ENCODE measurements at places on chromosomes 12 and 14.
A peak's percentile ranks its signal among the peaks of the same experiment; 100 is the strongest.

GRCh38 chr12:122932207-122932606, 34.1 kb downstream of the ABCB9 start:
- DNase-seq: no peak

- DNase-seq: no peak
These were observed 81.6 kb downstream of the LMO3 start for GRCh38 chr12:16524378-16524777.

- DNase-seq: no peak
These were observed 1297.3 kb downstream of the AACS start for GRCh38 chr12:126362493-126362892.

DNA sequence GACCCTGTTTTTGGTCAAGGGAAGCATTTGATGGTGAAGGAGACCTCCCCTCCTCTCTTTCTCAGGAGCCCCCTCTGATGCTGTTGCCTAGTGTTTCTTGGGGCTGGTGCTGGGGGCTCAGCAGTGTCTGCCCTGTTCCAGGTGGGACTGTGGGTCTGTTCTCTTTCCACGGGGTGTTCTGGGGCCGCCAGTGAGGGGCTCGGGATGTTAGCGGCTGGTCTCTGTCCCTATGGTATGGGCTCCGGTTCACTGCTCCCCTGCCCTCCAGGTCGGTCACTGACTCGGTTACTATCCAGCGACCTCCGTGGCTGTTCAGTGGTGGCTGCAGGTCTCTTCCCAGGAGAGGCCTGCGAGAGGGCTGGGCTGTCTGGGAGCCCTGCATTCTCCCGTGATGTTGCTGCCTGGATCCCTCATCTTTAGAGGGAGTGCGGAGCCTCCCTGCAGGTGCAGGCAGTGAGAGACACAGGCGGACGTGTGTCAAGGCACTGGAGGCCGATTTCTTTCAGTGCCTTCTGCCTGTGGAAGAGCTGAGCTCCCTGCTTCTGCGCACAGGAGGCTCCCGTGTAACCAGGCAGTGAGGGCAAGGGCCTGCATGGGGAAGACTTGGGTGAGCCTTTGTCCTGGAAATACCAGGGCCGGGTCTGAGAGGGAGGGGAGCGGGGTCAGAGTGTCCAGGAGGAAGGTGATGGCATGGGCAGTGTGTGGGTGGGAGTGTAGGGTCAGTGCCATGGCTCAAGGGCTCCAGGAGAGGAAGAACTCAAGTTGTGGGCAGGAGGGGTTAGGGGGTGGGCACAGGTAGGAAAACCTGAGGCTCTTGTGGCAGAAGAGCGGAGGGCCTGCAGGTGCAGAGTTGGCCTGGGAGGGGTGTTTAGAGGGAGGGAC, 362.6 kb downstream of the TMEM121 start:
- no peak for DNase-seq

- no peak for DNase-seq
These were observed 52.1 kb downstream of the DERA start for GRCh38 chr12:15963271-15963670.

GRCh38 chr12:89702503-89702902, 6.1 kb downstream of the ATP2B1 start:
- no peak for DNase-seq

DNA sequence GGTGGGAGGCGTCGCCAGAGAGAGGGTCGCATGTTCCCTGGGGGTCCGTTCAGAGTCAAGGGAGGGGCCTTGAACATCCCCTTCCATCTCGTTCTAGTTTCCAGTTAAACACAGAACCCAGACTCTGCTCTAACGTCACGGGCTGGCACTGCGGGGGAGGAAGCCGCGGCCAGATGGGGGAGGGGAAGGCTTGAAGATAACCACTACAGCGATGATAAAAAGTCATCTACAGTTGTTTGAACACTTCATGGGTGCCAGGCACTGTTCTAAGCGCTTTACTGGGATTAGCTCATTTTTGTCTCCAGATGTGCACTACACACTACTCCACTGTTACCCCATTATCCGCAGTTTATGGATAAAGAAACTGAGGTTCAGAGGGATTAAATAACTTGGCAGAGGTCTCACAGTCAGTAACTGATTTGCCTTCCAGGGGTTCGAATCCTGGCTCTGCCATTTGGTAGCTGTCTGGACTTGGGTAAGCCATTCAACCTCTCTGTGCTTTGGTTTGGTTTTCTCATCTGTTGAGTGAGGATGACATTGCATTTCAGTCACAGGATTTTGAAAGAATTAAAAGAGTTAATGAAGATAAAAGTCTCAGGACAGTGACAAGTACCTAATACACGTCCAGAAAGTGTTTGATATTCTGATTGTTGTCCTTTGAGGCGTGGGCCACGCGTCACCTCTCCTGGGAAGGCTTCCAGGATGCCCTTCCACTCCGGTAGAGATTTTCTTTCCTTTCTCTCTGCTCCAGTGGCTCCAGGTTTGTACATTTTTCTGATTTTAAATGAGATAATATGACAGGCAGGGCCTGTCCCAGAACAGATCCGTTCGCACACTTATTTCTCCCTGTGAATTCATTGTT, 798 bp upstream of the RASAL1 start:
- no peak for DNase-seq

- no peak for DNase-seq
These were observed 96.8 kb downstream of the EP400 start for GRCh38 chr12:132046561-132046960.

- DNase-seq: no peak
These were observed 42.3 kb upstream of the MDM1 start for GRCh38 chr12:68374307-68374982.

DNA sequence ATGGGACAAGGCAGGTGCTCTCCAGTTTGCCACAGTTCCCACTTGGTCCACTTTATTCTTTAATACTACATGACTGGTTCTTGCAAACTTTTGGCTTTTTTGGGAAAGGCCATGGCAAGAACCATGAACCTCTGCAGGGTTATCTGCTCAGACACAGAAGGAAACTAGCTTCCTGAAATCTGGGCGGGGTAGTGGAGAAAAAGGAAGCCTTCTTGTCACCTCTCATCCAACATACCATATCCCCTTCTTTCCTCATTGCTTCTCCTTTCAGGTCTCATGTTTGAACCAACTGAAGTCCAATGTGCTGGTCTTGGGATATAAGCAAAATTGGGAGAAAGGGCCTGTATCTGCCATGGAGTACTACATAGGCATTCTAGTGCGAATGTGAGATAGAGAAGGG, 5.5 kb upstream of the KLHL33 start:
- DNase-seq: no peak

DNA sequence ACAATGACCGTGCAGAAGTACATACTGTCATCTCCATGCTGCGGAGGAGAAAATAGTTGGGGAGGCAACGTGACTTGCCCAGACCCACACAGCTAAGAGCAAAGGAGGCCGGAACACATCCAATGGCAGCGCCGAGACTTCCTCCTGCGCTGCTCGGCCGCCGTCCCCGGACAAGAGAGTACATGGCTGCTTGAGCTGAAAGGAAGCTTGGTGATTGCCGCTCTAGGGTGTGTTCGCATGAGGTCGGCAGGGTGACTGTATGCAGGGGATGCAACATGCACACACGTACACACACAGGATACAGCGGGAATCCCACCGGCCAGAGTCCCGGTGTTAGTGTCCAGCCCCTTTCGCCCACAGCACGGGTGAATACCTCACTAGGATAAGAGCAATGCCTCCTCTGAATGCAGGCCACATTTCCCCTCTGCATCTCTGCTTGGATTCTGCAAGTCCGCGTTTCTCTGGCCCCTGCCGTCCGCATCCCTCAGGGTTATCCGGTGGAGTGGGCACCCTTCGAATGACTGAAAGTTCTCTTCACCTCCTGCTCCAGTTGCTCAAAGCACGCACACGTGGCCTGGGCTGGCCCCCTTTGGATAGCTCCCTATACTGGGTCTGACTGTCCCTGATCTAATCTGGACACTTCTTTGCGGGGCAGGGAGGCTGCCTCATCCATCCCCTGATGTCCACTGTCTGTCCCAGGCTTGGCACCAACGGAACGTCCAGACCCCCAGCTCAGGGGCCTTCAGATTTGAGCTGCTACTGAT, 78.8 kb downstream of the GSC start:
- DNase-seq: no peak

DNA sequence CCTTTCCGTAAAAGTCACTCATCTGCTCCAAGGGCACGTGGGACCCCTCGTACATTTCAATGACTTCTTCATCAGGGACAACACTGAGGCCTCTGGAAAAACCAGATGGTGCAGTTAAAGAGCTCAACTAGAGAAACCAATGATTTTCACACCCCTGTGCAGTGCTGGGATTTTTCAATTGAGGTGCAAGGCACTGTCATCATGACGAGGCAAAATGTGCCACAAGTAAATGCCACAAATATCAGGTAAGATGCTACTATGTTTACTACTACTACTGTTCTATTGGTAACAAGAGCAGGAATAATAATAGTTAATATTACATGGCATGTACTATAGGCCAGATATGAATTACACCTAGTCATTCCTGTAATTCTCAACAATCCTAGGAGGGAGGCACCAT, 42.4 kb downstream of the NT5DC3 start:
- DNase-seq: no peak

- no peak for DNase-seq
These were observed 19.4 kb downstream of the ALDH6A1 start for GRCh38 chr14:74064883-74065282.

DNA sequence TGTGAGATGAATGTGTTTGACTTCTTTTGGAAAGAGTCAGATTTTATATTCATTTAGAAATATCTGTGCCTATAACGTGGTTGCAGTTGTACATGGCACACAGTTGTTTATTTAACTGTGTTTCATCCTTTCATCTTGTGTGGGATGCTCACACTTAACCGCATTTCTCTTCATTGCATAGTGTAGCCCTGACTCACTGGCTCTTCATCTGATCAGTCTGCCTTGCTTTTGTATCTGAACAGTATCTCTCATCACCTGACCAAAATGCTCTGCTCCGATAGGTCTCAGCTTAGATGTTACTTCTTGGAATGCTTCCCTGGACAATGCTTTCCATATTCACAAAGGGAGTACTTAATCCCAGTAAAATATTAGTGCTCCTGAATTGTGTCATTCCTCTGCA, 83.4 kb downstream of the PDE3A start:
- DNase-seq: no peak

GRCh38 chr14:73457041-73457923, 1.1 kb downstream of the NUMB start:
- DNase-seq: no peak

GRCh38 chr12:114614040-114614439, 69.9 kb downstream of the TBX3 start:
- no peak for DNase-seq

DNA sequence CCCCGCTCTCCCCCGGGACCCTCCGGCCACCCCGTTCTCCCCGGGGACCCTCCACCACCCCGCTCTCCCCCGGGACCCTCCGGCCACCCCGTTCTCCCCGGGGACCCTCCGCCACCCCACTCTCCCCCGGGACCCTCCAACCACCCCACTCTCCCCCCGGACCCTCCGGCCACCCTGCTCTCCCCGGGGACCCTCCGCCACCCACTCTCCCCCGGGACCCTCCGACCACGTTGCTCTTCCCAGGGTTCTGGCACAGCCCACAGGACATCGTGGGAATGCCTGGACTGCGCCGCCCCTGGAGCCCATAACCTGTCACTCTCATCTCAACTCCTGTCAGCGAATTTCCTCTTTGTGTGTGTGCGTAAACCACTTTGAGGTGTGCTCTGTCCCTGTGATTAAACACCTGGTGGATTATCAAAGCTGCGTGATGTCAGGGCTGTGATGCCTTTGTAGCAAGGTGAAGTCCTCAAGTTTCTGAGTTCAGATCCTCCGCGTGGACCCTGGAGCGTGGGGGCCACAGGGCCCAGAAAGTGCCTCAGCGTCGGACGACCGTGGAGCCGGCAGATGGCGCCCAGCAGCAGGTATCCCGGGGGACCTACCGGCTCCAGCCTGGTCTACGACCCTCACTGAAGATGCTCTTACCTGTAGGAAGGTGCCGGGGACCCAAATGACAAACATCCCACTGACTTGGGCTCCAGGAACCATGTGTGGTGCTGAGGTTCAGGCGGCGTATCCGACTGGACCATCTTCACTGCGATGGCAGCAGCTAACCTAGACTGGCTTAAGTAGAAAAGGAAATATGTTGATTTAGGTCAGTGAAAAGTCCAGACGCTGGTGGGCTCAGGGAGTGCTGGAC, 63.2 kb upstream of the GALNT9 start:
- DNase-seq: no peak

DNA sequence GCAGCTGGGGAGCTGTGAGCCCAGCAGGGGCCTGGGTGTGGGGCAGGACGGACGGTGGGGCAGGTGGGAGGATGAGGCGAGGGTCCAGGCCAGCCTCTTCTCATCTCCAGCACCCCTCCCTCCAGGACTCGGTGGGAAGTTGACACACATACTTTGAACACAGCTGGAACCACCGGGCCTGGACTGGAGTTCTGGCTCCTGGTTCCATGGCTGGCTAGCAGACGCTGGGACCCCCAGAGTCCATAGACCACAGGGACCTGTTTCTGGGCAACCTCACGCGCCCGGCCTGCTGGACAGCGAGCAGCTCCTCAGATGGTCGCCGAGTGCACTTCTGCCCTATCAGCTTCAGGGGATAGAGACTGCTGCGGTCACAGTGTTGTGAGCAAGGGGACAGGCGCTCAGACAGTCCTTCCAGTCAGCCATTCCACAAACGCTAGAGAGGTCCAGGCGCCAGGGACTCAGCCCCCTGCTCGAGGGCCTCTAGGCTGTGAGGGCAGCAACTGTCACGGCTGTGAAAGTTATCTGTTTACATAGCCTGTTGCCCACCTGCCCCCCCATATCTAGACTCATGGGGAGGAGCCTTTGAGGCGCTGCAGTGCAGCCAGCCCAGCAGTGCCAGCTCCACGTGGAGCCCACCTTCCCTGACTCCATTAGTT, 25.2 kb downstream of the TCHP start:
- peak; percentile 42 for DNase-seq

- no peak for DNase-seq
These were observed 5.6 kb downstream of the KRR1 start for GRCh38 chr12:75505706-75506312.

DNA sequence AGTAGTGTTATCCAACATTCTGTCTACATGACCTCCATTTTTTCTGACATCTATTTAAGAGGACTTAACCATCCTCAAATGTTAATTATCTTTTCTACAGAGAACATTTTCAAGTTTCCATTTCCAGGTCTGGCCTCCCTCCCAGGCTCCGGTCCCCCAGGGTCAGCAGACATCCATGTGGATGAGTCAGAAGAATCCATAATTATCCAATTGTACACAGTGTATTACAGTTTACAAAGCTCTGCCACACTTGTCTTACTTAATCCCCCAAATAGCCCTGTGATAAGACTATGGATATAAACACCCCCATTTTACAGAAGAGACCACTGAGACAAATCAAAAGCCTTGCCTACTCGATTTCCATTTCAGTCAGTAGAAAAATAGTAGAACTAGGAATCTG, 65.0 kb downstream of the SLC8A3 start:
- no peak for DNase-seq

- DNase-seq: no peak
These were observed 3.8 kb upstream of the PLEKHG6 start for GRCh38 chr12:6306599-6307220.

GRCh38 chr14:106845286-106846087, 1319.1 kb downstream of the TMEM121 start:
- no peak for DNase-seq
